BE2C (cell line): ENCODE measurements at places on chromosomes 6 and 20.

GRCh38 chr6:47182291-47182957 lies 127.3 kb downstream of the TNFRSF21 start:
- no peak for DNase-seq

- no peak for DNase-seq
These were observed 229.4 kb downstream of the GMDS start for GRCh38 chr6:2016040-2016439.

- DNase-seq, result no peak
These were observed 57.2 kb upstream of the GGTLC1 start for GRCh38 chr20:24045621-24046318.

DNA sequence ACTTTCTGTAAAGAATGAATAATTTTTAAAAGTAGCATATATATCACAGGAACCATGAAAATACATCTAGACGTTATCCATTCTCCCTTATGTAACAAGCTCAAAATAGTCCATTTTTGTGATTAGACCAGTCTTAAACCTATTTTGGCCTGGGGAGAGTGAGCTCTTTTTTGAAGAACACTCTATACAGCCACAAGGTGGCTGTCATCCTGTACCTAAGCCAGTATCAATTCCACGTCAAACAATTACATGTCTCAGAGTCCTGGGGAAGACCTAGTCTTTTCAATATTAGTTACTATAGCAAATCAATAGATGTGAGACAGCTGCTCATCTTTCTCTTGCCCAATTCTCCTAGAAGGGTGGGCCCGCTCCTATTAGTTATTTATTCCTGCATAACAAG lies 28.4 kb downstream of the FBXO5 start:
- DNase-seq, result no peak

DNA sequence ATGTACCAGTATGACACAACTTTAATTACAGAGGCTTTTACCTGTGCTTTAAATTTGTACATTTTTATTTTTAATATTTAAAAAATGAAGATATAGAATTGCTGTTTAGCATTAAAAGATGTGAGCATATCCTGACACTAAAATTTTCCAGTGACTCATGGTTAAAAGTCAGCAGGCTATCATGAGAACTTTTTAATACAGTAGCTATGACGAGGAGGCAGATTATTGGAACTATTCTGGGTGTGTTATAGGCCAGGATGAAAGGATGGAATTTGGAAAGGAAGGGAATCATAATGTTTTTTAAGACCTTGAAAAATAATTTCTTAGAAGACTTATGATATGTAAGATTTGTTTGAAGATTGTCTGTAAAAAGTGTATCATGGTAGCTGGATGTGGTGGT lies 91.0 kb downstream of the GFRA4 start:
- DNase-seq, result no peak

- no peak for DNase-seq
These were observed 228.9 kb upstream of the SMLR1 start for GRCh38 chr6:130598021-130598989.

- no peak for DNase-seq
These were observed 23.7 kb upstream of the PSMF1 start for GRCh38 chr20:1094751-1095150.

DNA sequence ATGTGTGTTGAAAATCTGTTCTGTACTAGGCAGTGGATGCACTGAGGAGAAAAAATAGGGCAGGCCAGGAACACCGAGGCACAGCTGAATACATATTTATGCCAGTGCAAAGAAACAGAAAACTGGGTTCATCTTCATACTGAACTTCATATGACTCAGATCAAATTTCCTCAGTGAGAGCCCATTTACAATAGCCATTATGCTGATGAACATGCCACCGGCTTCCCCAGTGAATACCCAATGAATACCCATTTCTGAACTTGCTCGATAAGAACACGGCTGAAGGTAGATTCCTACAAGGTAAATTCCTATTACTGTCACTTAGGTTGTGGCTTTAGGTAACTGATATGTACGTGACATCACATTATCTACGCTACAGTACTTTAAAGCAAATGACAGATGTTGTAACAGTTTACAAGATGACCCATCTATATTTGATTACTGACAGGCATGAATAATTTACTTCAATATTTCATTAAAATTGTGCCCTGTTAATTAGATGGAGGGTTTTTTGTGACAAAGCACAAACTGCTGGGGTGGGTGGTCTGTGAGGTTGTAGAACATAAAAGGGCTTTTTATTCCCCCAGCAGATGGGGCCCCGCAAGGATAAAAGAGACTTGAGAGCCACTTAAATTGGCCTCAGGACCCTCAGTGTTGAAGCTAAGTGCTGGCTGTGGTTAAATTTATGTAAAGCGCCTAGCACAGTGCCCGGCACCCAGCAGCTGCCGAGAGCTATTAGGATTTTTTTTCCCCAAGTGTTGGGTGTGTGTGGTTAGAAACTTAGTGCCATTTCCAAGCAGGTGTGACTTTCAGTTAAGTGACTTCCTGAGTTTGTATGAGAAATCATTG lies 264.5 kb downstream of the CD83 start:
- no peak for DNase-seq

- no peak for DNase-seq
These were observed 25.8 kb downstream of the EDN3 start for GRCh38 chr20:59326188-59326587.

- DNase-seq, result no peak
These were observed 1193.4 kb upstream of the EYS start for GRCh38 chr6:66900133-66901083.

DNA sequence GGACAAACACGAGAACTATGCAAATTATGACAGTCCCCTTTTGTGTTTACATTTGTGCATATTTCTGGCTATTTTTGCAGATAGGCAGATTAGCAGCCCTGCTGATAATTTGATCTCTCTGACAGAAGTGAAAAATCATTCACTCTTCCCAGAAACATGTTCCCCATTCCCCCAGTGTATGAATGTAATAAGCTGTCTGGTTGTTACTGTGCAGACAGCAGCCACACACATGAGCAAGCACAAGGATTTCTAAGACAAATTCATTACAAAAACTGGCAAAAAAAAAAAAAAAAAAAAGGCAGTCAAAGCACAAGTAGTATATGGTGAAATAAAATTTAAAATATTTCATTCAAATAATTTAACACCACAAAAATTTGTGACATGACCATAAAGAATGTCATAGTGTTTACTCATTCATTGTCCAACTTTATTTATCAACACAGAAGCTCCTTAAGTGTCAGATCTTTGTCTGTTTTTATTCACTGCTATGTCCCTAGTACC lies 95.5 kb upstream of the VGLL2 start:
- DNase-seq, result no peak

- no peak for DNase-seq
These were observed 16.6 kb upstream of the FBXO9 start for GRCh38 chr6:53048431-53049195.
